ENCODE measurements at places on chromosomes 16 and 17. TPM values are rescaled to one million over a fixed set of nuclear protein-coding genes. Genes with fewer than 3 reads are reported as not detected.

TEX14 gene
- 0.08 TPM for total RNA-seq

HOXB4 gene
- not detected for total RNA-seq

TEKT3 gene
- total RNA-seq: 0.82 TPM

CYGB gene
- 5.4 TPM for total RNA-seq

TBC1D3 gene
- not detected for total RNA-seq

CD7 gene
- total RNA-seq: not detected

MAPK7 gene
- 53.6 TPM for total RNA-seq

ZACN gene
- not detected for total RNA-seq

KCNAB3 gene
- total RNA-seq: 1.9 TPM

RHBDL3 gene
- total RNA-seq: 0.10 TPM

CCL17 gene
- total RNA-seq: not detected

METTL9 gene
- 88.6 TPM for total RNA-seq

CLDN6 gene
- 0.27 TPM for total RNA-seq

ATAD5 gene
- 1.4 TPM for total RNA-seq

STAC2 gene
- 0.35 TPM for total RNA-seq

DNA sequence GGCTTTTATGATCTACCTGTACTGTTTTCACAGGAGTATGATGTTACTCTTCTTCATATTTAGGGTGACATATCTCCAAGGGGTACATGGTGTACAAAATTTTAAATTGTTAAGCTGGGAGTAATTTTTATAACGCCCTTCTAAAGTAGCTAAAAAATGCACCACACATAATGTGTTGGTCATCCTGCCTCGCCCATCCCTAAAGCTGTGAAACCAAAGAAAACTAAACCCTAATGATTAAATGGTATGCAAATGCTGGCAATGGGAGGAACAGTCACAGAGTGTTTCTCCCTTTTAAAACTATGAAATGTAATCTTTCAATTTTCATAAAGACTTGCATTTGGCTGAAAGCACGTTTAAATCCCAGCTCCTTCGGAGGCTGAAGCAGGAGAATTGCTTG, 2.0 kb upstream of the KRT24 start:
- no peak for DNase-seq

GRCh38 chr17:60559995-60560859, 34.2 kb upstream of the APPBP2 start:
- no peak for DNase-seq

DNA sequence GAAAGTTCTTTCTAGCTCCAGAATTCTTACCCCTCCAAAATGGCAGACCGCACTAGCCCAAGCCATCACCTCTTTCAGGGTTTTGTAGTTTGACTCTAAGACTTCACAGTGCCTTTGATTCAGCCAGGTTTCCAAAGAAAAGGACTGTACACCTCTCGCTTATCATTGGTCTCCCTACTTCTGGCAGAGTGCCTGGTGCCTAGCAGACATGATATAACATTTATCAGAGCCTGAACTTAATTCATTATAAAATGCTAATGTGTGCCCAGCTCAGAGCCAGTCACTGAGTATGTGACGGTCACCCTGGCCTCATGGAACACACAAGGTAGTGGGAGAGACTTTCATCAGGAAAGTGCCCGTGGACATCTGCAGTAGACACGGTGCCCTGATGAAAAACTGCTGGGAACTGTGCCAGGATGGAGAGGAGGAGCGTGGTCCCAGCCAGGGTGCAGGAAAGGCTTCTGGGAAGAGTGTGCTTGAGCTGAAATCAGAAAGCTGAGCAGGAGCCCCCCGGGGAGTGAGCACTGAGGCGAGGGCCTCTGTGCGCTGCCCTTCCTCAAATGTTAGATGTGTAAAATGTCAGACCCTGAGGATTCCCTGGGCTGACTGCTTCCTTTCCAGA, 34.3 kb upstream of the LGALS9 start:
- DNase-seq: no peak

GRCh38 chr16:31704138-31704537, 169.5 kb upstream of the ZNF267 start:
- no peak for DNase-seq

DNA sequence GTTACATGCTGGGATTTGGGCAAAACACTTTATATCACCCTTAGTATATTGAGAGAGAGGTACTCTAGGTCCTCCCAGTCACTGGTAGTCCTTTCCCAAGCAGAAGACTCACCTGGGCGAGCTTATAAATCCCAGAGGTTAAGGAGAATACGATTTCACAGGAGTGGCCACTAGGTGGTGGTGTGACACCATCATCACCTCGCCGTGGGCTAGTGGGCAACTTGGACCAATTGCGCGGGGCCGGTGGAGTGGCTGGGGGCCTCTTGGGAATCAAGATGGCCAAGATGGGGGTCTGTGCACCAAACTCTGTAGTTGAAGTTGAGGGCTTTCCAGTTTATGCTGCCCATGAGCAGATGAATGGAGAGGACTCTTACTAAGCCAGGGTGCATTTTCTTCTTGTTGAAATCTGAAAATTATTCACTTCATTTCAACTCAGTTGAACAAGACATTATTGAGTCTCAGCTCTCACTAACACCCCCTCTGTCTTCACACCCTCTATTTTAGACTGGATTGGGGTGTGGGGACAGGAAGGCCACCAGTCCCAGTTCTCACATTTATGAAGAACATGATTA, 38.2 kb upstream of the PIRT start:
- no peak for DNase-seq

GRCh38 chr17:61396586-61397085, 3.0 kb upstream of the TBX2 start:
- no peak for DNase-seq

GRCh38 chr16:86180780-86181179, 281.8 kb downstream of the IRF8 start:
- DNase-seq: no peak

DNA sequence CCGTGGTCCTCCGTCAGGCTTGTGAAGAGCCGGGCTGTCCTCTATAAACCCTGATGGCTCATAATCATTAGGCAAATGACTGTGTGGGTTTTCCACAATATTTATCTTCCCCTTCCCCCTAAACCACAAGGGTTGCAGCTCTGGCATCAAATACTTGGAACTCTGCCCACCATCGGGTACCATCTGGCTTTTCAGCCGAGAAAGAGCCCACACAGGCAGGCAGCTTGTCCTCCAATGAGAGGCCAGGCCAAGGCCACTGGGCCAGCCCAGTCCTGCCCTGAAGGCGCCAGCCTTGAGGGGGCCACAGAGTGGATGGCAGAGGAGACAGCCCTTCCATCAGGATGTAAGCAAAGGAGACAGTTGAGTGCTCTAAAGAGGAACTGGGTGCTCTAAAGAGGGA, 31.8 kb upstream of the NAT9 start:
- no peak for DNase-seq

DNA sequence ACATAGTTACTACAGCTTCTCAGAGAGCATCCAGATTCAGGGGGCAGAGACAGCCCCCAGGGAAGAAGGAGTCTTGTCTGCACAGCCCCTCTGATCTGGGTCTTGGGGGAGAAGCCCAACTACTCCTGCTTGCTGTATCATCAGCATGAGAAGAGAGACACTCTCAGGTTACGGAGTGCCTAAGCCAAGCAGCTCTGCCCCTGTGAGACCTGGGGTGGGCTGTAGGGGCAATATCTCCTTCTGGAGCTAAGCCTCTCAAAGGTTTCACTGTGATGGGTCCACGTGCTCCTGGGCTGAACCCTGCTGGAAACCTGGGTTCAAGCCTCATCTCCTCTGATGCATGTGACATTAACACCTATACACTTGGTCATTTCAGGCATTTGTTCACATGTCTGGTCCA, 123.2 kb downstream of the CPPED1 start:
- DNase-seq: no peak

DNA sequence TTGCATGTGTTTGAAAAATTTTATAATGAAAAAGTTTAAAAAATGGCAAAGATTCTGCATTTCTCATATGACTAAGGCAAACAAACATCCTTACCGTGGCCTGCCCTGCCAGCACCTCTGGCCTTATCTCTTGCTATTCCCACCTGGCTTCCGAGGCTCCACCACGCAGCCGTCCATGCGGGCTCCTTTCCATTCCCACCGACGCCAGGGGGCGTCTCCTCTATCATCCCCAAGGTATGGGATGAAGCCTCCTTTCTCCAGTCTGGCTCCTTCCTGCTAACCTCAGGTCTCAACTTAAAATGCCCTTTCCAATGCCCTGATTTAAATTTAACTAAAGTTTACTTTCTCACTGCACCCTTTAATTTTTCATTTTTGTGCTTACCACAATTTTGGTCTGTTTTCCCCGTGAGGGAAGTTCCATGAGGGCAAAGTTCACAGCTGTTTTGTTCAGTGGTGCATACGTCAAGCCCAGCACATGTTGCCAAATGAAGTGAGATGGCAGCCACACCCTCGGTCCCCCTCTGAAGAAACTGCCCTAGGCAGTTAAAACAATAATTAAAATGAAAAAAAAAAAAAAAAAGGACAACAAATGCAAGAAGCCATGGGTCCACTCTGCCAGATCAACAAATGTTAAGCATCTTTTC, 13.3 kb upstream of the SDK2 start:
- no peak for DNase-seq

- no peak for DNase-seq
Observed at GRCh38 chr16:49932434-49932833, 76.5 kb upstream of the ZNF423 start.

DNA sequence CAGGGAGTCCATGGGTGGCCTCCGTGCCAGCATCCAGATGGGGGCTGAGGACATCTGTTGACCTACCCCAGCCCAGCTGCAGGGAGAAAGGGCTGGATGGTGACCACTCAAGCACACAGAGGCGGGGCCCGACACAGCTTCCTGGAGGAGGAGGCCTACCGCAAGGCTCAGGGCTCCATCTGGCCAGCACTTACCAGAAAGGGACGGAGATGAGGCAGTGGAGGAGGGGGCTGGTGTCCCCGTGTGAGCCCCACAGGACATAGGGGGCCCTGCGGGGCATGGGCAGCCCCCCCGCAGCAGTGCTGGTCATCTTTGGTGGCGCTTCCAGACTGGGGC, 147.5 kb upstream of the CIBAR2 start:
- DNase-seq: no peak

DNA sequence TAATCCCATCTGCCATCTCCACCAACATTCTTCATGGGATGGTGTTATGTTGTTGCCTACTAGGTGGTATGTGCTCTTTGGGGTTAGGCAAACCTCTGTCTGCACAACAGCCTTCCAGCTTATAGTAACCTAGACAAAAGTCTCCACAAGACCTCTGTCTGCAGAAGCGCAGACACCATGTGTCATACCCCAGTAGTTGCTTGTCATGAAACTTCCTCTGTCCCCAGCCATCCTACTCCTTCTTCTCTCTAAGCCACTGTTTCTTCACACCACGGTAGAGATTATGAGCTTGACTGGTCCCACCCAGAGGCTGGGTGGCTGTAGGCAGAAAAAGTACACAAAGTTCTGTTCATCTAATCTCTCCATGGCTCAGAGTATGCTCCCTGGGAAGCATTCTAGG, 100.3 kb downstream of the MAF start:
- DNase-seq: no peak

GRCh38 chr16:57186872-57187854, 1.0 kb downstream of the RSPRY1 start:
- DNase-seq: no peak

GRCh38 chr16:49366669-49367068, 6.9 kb upstream of the C16orf78 start:
- DNase-seq: no peak

DNA sequence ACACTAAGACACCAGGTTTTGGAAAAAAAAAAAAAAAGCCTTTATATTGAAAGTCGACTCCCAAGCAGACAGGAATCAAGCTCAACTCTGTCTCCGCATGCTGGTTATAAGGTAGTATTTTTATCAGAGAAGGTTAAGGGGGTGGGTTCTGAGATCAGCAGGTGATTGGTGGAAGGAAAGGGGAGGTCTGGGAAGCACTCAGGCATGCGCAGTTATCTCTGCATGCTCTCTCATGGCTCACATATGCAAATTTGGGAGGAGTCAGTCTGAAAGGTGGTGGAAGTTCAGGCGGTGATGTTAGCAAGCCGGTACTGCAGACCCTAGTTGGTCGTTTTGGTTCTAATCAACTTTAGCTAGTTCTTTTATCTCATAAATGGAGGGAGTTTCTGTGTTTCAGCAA, 357.6 kb upstream of the C16orf82 start:
- no peak for DNase-seq

GRCh38 chr17:5019475-5019956, 15.7 kb downstream of the SLC52A1 start:
- DNase-seq: no peak

- peak; percentile 48 for DNase-seq
Observed at GRCh38 chr16:81601008-81601428, 156.4 kb downstream of the CMIP start.

DNA sequence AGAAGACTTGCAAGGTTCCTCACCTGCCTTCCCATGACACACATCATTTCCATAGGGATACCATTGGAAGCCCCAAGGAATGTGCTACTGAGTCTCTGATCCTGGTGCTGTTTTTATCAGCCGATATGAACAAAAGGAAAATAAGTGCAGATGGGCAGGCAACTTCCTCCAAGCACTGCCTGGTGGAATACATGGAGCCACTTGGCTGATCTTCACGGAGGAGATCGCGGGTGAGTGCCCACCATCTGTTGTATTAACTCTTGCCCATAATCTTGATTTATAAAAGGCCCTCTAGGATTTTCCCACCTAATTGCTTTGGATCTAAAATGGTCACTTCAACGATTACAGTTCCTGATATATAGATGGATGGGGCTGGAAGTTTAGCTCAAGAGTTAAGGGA, 24.7 kb upstream of the CDRT15 start:
- no peak for DNase-seq

DNA sequence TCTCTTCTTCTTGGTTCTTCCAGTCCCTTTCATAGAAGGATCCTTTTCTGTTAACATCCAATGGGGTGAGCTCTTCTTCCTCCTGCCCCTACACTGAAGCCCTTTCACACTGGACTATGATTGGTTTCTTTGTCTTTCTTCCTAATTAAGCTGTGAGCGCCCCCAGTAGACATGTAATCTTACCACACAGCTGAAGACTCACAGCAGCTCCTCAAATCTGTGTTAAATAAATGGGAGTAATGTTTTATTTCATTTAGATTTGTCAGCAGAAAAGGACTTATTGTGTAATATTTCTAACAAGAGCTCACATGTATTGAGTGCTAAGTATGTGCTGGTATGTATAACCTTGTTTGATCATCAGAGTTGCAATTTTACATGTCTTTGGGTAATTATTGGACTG, 55.7 kb downstream of the TOX3 start:
- DNase-seq: no peak

DNA sequence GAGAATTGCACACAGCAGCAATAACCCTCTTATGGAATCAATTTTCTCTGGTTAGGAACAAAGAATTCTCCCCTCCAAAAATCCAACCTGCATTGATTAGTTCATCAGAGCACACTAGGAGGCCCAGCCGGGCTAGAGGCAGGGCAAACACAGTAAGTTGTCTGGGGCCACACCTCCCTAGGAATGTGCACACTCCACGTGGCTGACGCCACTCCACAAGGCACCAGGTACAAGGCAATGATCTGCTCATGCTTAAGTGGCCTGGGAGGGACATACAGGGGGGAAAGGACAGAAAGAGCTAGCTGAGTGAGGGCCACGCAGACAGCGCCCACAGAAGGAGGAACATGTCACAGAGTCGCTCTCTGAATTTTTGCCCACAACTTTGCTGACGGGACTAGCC, 107.6 kb downstream of the SLC39A11 start:
- no peak for DNase-seq
